Stimulated activated memory B cell treated with anti-CD40 and anti-IgM and Interleukin-4, amounts not matched to agents 10 μg/mL and 1 μg/mL and 100 μg/mL, for 72 hours (primary cell): ENCODE measurements at places on chromosomes 13 and 19.

DNA sequence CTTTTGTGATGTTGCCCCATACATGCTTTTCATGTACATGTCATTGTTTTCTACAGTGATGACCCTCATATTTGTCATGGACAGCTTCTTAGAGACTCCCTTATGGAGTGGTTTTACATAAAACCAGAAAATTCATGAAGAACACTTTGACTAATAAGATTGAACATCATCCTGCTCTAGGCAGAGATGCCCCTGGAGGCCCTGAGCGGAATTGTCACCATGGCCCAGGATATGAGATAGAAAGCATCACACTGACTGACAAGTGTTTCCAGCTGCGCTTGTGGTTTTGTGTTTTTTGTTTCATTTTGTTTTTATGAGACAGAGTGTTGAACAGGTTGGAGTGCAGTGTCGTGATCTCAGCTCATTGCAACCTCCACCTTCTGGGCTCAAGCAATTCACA lies 22.2 kb downstream of the ZNF701 start:
- ATAC-seq = no peak

DNA sequence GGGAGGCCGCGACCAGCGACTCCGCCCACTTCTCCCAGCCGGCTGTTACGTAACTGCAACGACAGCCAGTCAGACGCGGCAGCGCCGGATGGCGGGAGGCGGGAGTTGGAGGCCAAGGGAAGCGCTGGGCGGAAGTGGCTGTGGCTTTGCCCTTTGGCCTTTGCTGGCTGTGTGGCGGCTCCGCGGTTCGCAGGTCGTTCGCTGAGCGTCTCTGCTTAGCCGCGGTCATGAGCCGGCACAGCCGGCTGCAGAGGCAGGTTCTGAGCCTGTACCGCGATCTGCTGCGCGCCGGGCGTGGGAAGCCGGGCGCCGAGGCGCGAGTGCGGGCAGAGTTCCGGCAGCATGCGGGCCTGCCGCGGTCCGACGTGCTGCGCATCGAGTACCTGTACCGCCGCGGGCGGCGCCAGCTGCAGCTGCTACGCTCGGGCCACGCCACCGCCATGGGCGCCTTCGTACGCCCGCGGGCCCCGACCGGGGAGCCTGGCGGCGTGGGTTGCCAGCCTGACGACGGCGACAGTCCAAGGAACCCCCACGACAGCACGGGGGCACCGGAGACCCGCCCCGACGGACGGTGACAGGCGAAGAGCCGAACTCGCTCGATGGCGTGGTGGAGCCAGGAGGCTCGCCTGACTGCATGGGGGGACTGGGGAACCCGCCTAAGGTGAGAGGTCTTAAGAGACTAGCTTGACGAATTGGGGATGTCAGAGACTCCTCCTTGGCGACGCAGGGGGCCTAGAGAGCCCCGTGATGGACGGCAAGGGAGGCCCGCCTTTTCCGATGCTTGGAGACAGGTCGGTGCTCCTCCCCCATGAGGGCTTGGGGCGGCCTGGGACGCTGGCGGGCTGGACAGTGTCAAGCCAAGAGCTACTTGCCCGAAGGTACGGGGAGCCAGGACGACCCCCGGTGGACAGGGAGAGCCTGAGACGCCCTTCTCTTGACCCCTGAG lies at the start of gene SDHAF1:
Gene SDHAF1, plus strand, starts transcription at position 141 of the 946 bp plus-strand sequence. Its CDS starts 87 bp downstream, at position 228.
- ATAC-seq = peak; percentile 96

DNA sequence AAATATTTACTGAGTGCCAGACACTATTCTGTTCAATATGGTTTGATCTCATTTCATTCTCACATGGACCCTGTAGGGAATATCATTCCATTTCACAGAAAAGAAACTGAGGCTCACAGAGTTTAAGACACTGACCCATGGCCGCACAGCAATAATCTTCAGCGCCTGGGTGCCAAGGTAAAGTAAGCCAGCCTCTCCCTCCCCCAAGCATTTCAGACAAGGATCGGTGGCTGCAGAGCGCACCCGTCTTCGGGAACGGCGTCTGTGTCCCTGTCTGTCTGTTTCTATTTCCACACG lies 4.3 kb upstream of the PDE4A start:
- ATAC-seq = no peak

DNA sequence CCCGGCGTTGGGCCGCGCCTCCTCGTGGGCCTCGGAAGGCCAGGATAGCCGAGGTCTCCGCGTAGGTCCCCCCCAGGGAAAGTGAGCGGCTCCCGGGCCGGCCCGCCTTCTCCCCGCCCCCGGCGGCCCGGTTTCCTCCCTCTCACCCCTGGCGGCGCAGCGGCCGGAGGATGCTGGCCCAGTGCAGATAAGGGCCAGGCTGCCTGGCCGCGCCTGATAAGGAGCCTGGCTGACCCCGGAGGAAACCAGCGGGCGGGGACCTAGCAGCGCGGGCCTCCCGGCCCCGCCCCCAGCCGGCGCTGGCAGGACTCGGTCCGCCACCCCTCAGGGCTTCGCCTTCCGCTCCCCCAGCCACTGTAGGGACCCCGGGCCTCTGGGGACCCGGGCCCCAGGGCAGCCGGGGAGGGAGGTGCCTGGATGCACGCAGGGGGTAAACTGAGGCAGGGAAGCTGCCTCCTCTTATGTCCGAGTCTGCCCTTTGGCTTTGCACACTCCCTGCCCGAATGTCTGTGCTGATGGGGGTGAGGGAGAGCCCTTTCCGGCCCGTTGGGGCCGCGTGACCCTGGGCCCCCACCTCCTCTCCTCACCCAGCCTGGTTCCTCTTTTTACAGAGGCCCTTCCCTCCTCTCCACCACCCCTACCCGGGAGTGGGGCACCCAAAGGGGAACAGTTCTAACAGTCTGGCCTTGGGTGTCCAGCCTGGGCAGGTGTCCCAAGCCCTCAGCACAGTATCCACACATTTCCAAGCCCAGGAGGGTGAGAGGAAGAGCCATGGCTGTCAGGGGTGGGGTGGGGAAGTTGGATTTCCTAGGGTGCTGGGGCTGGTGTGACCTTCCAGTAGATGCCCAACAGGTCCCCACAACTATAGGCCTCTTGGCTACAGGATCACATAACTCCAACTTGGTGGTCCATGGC lies at the start of gene LYL1:
Gene LYL1, minus strand, starts transcription at position 193 of the 915 bp plus-strand sequence. CDS start 1,687 bp downstream, outside the sequence.
- peak; percentile 80 for ATAC-seq

DNA sequence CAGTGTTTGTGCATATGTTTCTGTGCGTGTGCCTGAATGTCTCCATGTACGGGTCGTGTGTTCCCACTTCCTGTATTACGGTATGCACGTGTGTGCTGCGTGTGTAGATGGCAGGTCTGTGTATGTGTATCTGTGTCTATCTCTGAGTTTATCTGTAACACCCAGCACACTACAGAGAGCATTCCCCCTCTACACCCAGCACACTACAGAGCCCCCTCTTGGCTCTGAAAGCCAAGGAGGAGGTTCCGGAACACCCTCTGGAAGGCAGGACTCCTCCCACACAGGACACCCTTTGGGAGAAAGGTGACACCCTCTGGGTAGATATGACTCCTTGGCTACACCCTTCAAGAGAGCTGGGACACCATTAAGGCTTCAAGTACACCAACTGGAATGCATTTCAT lies 2.1 kb upstream of the ERFL start:
- ATAC-seq = no peak
